Stimulated activated CD8-positive, alpha-beta memory T cell treated with anti-CD3 and anti-CD28 coated beads, Interleukin-15, amount 100 ng/mL, for 4 hours (primary cell): ENCODE measurements at places on chromosomes 16 and 17.

DNA sequence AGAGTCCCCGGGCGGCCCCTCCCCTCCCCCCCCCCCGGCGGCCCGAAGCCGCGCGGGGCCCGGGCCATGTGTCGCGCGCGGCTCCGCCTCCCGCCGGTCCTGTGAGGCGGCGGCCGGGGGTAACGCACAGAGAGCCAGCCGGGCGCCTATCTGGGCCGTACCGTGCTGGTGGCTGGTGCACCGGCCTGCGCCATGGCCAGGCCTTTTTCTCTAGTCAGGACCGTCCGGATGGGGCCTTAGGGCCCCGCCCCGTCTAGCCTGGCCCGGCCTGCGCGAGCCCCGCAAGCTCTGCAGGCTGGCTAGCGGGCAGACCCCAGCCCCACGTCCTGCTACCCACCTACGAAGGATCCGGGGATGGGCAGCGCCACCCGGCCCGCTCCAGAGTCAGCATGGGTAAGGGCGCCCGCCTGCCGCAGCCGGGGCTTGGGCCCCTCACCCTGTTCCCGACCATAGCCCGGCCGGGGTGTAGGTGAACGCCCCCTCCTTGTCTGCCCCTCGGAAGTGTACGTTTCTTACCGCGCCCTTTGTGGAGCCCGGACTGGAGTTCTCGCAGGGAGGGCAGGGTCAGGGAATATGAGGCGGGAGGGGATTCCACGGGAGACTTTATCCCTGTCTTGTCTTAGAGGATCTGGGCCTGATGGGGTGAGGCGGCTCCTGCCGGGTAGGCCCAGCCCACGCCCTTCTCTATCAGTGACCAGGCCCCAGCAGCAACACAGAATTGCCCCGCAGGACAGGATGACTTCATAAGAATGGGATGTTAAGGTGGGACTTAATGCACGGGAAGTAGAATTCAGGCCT is at the start of gene CENPT:
Gene CENPT (minus strand): TSS at position 630 of the 798 bp plus-strand sequence. CDS start 13,834 bp downstream, outside the sequence.
- no peak for DNase-seq

DNA sequence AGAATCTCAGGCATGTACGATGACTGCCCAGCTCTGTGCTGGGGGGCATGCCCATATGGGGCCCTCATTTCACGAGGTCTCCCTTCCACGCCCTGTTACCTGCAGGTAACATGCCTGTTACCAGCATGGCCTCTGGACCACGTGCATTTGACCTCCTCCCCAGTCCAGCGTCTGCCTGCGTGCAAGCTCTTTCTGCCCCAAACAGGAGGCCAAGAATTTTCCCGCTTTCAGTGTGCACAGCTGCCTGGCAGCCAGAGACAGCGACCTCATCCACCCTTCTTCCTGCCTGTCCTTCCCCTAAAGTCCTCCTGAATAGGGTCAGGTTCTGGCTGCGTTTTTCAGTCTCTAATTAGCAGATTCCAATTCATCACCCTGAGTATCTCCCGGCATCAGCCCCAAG is 306.5 kb upstream of the ZFHX3 start:
- DNase-seq = no peak

DNA sequence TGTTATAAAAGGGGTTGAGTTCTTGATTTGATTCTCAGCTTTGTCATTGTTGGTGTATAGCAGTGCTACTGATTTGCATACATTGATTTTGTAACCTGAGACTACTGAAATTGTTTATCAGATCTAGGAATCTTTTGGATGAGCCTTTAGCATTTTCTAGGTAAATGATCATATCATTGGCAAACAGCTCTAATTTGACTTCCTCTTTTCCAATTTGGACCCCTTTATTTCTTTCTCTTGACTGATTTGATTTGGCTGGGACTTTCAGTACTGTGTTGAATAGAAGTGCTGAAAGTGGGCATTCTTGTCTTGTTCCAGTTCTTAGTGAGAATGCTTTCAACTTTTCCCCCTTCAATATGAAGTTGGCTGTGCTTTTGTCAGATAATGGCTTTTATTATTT is 45.4 kb downstream of the ITGAM start:
- DNase-seq = no peak

- no peak for DNase-seq
These were observed 64.0 kb downstream of the NT5M start for GRCh38 chr17:17366941-17367875.

GRCh38 chr17:9902120-9902519 is 3.0 kb downstream of the RCVRN start:
- no peak for DNase-seq

GRCh38 chr17:3542410-3543088 is 15.1 kb downstream of the TRPV3 start:
- no peak for DNase-seq

- no peak for DNase-seq
These were observed 5.7 kb upstream of the PKMYT1 start for GRCh38 chr16:2985893-2986355.

GRCh38 chr17:6505425-6506142 is 50.8 kb downstream of the PITPNM3 start:
- no peak for DNase-seq

DNA sequence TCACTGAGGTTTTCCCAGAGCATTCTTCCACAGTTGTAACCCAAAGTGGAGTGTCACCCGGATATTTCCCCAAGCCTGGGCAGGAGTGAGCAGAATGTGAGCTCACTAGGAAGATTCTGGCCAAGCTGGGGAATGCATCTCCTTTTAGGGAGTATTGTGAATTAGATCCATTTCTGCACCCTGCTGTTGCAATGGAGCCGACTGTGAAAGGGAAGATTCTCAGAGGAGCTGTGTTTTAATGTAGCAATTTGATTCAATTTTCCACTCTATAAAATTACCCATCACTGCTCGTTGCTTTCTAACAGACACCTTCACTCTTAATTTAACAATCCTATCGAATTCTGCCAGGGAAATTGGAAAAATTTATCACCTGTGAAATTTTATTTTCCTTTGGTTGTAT is 70.8 kb downstream of the SNX11 start:
- no peak for DNase-seq

- DNase-seq = no peak
These were observed 37.8 kb downstream of the KLHDC4 start for GRCh38 chr16:87728026-87728425.

GRCh38 chr17:81655378-81656117 is 794 bp downstream of the PDE6G start:
- no peak for DNase-seq

- no peak for DNase-seq
These were observed 21.9 kb downstream of the PLEKHG4 start for GRCh38 chr16:67301080-67301782.

DNA sequence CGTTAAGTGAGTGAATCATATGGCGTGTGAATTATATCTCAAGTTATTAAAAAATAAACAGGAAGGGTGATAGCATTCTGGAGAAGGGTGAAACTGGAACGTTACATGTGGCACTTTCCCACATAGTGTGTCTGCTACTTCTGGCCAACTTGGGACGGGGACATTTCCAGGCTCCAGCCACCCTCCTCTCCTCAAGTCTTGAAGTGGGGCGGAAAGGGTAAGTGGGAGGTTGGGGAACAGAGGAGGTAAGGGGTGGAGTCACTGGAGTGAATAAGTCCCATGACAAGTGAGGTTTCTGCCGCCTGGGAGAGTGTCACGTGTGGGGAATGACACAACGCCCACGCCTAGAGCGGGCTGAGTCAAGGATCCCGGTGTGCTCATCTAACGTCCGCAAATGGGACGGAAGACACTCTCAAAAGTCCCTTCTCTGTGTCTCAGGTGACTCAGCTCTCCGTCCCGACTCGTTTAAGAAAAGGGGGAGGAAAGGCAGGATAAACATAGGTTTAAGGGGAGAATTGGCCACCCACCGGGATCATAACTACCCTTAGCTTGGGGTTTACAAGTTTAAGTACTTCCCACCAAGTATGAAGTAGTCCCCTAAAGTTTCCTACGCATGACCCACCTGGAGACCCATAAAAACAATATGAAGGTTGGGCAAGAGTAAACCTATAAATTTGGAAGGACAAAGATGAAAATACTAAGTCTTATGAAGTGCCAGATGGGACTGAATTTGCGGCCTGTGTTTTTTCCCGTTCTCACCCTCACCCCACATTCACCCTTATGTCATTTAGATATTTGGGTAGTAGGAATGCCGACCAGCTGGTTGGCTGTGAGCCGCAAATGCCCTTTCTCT is 1.2 kb upstream of the SPAG9 start:
- DNase-seq = peak; percentile 82

GRCh38 chr16:68233085-68233834 is 2.7 kb downstream of the ESRP2 start:
- DNase-seq = no peak

DNA sequence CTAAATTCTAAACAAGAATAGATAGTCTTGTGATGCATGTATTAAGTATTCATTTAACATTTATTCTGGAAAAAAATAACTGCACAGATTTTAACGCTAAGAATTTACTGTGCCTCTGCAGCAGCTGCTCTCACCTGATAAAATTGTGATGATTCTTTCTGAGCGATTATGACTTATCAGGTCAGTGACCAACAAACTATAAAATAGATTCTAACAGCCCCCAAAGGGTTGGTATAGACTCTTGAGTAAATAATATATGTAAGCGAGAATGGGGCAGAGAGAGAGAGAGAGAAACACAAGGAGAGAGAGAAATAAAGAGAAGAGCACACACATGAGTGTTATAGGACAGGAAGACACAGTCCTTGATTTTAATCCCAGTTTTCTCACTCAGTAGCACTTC is 144.4 kb downstream of the SNX11 start:
- no peak for DNase-seq

DNA sequence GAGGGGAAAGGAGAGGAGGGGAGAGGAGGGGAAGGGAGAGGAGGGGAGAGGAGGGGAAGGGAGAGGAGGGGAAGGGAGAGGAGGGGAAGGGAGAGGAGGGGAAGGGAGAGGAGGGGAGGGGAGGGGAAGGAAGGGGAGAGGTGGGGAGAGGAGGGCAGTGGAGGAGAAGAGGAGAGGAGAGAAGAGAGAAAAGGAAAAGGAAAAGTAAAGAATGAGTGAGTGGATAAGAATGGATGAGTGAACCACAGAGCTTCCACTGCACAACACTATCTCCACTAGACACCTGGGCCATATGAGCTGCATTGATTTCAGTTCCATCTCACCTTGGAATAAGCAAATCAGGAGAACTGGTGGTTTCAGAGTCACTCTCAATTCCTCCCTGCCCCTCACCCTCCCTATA is 204.1 kb upstream of the TOX3 start:
- no peak for DNase-seq

- peak; percentile 78 for DNase-seq
These were observed 3.0 kb downstream of the BORCS6 start for GRCh38 chr17:8186787-8187516.

- no peak for DNase-seq
These were observed 507 bp downstream of the FHOD1 start for GRCh38 chr16:67246756-67247191.

GRCh38 chr16:77457046-77457445 is 22.2 kb upstream of the ADAMTS18 start:
- no peak for DNase-seq

GRCh38 chr16:85770741-85771140 is 19.8 kb upstream of the C16orf74 start:
- DNase-seq = no peak

GRCh38 chr17:74995847-74996246 is 8.4 kb downstream of the CDR2L start:
- DNase-seq = no peak

GRCh38 chr16:27107185-27107592 is 40.5 kb downstream of the C16orf82 start:
- DNase-seq = no peak

DNA sequence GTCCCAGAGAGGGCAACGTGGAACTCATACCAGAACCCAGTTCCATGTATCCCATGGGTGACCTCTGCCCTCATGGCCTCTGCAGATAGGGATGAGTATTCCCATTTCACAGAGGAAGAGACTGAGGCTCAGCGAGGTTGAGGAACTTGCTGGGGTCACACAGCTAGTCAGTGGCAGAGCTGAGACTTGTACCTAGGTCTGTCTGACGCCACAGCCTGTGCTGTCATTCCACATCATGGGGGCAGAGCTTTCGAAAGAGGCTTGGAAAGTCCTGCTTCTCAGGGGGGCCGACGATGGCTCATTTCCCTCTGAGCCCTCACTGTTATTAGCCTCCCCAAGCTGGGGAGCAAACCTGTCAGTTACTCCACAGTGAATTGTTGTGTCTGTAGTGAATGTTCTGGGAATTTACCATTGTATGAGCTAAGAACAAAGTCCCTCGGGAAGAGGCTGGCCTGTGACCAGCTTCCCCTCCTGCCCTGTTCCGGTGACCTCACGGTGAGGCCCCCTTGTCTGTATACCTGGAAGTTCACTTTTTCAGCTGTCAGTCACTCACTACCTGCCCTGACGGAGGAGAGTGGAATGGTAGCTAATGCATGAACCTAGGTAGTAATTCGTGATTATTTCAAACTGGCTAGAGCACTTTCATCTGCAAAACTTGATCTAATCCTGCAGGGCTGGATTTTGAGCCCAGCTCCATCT is 8.9 kb downstream of the METTL22 start:
- DNase-seq = no peak

GRCh38 chr17:14838567-14838966 is 426.6 kb downstream of the PMP22 start:
- DNase-seq = no peak

DNA sequence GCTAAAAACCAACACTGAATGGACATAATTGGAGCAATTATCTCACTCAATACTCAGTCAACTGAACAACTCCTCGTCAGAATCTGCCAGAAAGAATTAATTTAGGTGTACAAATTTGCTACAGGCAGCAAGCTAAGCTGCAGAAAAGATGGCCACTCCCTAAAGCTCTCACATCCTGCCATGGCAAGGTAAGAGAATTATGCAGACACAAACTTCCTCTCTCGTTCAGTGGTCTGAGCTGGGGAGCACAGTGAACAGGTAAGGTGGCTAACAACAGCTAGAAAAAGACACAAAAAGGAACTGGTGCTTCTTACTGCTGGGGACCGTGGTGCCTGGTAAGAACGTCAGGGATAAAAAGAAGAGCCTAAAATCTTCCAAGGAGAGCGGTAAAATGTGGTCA is 74.9 kb upstream of the BCAR1 start:
- no peak for DNase-seq

GRCh38 chr17:42252597-42253550 is 23.3 kb downstream of the STAT5B start:
- no peak for DNase-seq

DNA sequence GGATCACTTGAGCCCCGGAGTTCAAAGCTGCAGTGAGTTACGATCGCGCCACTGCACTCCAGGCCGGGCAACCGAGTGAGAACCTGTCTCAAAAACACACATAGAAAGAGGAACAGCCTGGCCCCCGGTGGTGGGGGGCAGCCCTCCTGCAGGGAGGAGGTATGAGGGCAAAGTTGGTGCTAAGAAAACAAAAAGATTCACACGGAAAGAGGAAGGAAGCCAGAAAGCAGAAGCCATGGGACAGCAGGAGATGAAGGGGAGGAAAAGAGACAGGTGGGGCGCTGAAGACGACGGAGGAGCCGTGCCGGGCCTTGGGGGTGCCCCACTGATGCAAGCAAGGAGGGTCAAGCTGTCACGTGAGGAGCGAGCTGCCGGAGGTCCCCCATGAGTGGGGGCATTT is 8.2 kb upstream of the C16orf74 start:
- DNase-seq = no peak

DNA sequence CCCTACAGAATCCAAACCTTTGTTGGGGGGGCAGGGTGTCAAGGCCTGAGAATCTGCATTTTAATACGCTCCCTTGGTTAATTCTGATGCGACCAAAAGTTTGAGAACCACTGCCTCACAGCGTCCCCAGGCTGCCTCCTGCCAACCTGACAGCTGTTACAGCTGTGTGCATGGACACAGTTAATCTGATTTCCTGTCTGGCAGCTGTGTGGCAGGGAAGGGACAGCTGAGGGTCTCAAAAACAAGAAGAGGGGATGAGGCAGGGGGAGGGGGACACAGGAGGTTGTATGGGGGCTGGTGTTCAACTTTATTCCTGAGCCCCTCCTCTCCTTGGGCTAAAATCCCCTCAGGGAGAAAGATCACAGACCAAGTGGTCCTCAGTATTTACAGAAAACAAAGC is 17.5 kb downstream of the HDAC5 start:
- no peak for DNase-seq
